Stimulated activated CD8-positive, alpha-beta memory T cell treated with anti-CD3 and anti-CD28 coated beads, Interleukin-15, amount 100 ng/mL, for 4 hours (primary cell): ENCODE measurements at places on chromosomes 2 and 18.

DNA sequence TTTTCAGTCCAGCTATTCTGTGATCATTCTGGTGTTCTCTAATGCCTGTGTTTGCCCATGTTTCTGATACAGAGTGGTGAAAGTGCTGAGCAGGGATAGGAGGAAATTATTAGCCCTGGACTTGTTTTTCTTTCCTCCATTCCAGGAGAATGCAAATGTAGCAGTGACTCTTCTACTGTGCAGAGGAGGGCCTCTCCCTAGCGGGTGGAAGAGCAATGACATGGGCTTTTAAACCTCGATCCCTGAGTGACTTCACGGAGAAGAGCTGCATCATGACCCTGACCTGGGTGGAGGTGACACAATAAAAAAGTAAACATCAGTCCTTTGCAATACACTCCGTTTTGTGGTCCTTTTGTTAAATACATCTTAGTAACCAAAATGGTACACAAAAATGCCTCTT is 68.0 kb upstream of the NETO1 start:
- no peak for DNase-seq

DNA sequence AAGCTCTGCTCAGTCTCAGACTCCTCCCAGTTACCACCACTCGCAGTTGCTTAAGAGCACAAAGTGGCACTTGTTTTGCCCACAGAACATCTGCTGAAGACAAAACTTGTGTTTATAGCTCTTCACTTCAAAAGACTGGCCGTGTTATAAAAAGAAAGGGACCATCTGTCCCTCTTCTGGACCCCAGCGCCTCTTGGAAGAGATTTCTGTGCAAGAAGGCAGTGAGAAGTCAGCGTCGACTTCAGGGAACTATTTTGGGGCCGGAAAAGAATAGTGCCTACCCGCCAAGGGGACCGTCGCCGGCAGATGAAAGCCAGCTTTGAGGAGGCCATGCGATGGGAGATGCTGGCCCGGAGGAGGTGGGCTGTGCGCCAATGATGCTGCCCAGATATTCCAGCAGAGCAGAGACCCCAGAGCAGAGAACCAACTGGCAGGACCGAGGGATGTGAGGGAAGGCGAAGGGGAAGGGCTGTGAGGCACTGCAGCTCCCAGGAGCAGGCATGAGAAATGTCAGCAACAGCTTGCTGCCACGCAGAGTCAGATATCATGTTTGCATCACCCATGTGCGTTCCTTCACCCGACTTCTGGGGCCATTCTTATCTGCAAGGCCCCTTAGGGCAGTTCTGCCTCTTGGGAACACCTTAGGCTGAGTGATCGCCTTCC is 270.9 kb downstream of the ATAD2B start:
- no peak for DNase-seq

DNA sequence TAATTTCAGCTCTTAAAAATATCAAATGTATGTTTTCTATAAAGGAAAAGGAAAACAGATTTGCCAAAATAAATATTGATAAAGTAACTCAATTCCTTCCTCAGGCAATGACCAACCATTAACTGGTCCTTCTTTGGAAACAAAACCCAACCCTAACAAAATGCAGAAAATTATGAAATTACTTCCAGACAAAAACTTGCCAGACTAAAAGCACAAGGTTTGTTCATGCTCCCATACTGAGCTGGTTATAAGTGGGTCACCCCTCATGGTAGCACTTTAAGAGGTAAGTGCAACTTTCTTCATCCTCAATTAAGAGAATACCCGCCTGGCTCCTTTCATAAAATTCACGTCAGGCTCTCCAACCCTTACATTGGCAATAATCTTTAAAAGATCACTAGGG is 31.1 kb upstream of the TTC32 start:
- DNase-seq = no peak

DNA sequence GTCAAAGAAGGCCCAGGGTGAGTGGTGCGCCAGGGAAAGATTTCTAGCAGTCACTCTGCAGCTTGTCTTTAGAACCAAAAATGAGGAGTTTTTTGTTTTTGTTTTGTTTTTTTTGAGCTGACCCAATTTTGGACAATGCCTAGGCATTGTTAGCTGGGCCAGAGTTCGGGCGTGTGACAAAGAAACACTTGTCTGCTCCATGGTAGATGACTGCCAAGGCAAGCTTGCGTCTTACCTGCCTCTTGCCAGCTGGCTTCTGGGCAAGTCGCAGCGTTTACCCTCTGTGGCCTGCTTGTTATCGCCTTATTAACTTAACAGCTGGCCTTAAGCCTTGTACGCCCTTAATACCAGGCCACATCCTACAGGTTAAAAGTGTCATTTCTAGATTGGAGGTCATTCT is 114.3 kb downstream of the GALNT1 start:
- DNase-seq = no peak

GRCh38 chr18:26654616-26655524 is 106.5 kb upstream of the KCTD1 start:
- no peak for DNase-seq

- no peak for DNase-seq
Observed at GRCh38 chr2:164430166-164430783, 191.0 kb downstream of the GRB14 start.

DNA sequence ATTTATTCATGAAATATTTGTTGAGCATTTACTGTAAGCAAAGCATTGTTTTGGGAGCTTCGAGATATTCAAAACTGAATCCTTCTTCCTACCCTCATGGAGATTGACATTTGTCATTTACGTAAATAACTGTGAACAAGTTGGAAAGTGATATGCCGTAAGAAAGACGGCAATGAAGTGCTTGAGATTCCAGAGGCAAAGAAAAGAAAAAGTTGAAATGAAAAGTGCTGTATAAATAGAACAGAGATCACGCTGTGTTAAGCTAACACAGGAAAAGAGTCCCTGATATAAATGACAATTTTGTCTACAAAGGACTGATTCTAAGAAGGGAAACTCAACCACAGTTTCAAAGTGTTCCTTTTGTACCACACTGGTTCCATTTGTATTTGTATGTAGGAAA is 1.8 kb downstream of the CHRNA1 start:
- DNase-seq = no peak

- no peak for DNase-seq
Observed at GRCh38 chr2:236964291-236964690, 121.4 kb upstream of the COPS8 start.

DNA sequence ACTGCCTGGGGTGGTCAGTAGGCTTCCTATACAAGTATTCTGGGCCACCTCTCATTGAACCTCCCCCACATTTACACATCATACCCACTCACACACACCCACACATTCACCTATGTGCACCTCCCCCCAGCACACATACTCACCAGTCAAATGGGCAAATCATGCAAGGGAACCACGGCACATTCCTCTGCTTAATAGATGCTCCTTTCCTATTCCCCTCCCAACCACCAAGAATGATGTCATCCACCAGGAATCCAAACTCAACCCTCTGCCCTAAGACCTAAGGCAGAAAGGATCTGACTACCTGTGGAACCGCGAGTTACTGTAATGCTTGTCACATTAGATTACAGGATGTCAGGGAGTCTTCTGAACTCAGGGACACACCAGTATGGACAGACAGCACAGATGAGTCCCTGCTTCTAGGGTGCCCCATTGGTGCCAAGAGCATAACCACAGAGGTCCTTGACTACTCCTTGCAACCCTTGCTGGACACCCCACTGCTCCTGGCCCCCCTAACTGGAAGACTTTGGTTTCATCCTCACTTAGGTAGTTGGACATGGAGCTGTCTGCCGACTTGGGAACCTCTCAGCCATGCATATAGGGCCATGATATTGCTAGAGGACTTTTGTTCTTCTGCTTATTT is 21.5 kb upstream of the CAB39 start:
- DNase-seq = no peak

DNA sequence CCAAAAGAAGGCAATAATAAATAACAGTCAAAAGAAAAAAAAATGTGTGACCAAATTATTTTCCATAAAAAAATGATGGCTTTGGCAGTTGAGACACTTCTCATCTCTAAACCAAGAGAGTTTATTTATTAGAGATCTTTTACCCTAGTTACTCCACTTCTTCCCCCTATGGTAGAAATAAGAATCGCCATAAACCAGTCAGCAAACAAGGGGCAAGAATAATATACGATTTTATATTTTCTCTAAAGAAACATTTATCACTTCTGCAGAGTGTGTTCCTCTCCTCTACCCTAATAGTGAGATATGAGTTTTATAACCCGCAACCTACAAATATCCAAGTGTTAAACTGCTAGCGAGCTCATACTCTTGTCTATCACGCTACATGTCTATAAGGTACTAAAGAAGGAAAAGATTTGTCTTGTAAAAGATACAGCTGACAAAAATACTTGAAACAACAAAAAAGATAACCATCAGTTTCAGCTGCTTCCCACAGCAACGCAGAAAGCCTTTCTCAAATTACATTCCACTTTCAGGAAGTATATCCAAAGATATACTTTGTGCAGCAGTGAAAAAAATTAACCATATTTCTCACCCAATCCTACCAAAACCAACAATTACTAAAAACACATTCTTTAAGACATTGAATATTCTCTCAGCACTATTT is 2.3 kb downstream of the RNF103 start:
- no peak for DNase-seq

DNA sequence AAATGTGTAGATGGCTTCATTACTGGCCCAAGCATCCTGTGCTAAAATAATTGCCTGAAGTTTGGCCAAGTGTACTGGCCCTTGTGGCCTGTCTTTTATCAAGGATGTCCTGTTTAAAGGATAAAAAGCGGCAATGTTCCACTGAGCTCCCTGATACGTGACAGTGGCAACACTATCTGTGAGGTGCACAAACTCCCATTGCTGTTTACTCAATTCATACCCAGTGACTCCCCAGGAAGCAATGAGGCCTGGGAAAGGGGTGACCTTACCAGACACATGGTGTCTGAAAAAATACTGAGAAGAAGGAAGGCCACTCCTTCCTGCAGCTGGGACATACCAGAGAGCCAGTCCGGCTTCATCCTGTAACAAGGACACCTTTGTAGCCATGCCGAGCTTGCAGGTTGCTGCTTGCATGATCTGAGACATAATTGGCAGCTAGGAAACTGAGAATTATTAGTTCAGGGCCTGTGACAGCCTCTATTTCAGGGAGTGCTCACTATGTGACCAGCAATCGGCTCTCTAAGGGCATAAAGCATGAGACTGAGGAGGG is 198.5 kb upstream of the LRATD1 start:
- DNase-seq = no peak

- no peak for DNase-seq
Observed at GRCh38 chr18:47081578-47081977, 46.2 kb upstream of the ELOA2 start.

- DNase-seq = no peak
Observed at GRCh38 chr2:134392442-134393074, 138.7 kb downstream of the MGAT5 start.

- no peak for DNase-seq
Observed at GRCh38 chr18:22432657-22433137, 15.0 kb upstream of the CTAGE1 start.

DNA sequence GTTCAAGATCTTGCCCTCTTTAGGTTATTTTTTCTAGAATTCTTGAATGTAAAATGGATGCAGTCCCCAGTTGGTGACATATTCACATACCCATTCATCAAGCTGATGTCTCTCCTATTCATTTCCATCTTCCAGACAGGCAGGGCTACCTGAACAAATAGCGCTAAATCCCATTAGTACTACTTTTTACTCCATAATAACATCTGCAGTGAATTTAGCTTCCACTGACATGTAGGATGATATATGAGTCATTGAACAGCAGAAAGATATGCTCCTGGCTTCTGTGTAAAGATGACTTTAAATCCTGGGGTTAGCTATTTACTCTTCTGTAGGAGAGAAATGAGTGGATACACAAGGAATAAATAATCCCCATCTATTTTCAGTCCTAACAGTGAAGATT is 194.7 kb downstream of the RND3 start:
- DNase-seq = no peak

DNA sequence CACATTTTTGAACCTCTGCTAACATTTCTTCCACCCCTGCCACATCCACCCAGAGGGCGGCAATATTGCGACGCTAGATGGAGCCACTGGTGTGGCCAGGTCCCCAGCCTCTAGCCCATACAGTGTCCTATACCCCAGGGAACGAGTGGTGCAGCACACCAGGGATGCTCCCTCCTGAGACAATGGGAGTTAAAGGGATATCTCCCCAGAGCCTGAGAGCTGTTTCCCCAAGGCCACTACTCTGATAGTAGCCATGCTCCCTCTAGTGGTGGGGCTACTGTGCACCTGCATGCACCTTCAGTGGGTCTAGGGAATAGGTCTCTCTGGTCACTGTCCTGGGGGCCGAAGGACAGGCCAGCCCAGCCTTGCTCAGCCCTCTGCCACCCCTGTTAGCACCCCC is 336.4 kb upstream of the FSHR start:
- DNase-seq = no peak

- DNase-seq = no peak
Observed at GRCh38 chr2:86764661-86765309, 25.9 kb downstream of the CD8A start.

GRCh38 chr2:12340164-12340563 is 376.6 kb upstream of the TRIB2 start:
- no peak for DNase-seq

- DNase-seq = no peak
Observed at GRCh38 chr18:56000041-56000440, 412.0 kb upstream of the TCF4 start.

DNA sequence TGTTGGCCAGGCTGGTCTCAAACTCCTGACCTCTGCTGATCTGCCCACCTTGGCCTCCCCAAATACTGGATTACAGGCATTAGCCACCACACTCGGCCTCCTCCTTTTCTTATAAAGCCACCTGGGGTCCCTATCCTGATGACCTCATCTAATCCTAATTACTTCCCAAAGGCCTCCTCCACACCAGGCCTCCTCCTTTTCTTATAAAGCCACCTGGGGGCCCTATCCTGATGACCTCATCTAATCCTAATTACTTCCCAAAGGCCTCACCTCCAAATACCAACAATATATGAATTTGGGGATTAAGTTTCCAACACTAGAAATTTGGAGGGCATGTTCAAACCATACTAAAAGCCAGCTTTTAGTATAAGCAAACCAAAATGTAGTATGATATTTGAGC is 9.7 kb upstream of the RMC1 start:
- no peak for DNase-seq

GRCh38 chr2:32061973-32062861 is 1.1 kb upstream of the SPAST start:
- DNase-seq = no peak

DNA sequence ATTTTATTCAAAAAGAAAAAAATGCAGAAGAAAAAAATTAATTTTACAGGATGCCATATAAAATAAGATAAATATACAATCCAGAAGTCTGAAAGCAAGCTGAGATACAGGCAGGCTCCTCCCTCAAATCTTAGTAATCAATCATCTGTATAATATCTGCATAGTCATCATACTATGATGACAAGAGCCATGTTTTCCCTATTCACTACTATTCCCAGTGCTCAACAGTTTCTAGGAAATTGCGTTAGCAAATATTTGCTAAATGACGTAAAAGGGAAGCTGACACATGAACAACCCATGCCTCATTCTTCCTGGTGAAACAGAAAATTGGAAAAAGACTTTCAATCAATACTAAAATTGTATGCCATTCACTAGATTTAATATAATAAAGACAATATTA is 793.2 kb downstream of the SUCLG1 start:
- DNase-seq = no peak
